Fibroblast of skin of abdomen (primary cell): ENCODE measurements at places on chromosomes 7 and 10.
A peak's percentile ranks its signal among the peaks of the same experiment; 100 is the strongest.

GRCh38 chr10:48682265-48682664 is 2.4 kb upstream of the WDFY4 start:
- no peak for DNase-seq

- peak; percentile 40 for DNase-seq
These were observed 1.1 kb downstream of the RABGEF1 start for GRCh38 chr7:66741710-66742049.

DNA sequence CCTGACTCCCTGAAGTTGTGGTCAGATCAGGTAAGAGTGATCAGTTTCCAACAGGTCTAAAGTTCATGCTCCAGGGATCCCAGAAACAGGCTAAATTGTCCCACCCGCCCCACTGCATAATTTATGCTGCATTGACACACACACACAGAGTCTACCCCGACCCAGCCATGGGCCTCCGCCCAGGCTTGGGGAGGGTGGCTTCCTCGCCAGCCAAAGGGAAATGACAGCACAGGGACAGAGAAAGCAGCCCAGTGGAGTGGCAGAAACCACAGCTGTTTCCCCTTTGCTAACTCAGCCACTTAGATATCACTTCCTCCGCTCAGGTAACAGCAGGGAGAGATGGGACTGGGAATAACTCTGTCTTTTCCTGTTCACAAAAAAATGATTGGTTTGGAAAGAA is 9.4 kb downstream of the SH3PXD2A start:
- DNase-seq: no peak

- DNase-seq: no peak
These were observed 603.6 kb downstream of the CNTNAP2 start for GRCh38 chr7:146720195-146720594.

DNA sequence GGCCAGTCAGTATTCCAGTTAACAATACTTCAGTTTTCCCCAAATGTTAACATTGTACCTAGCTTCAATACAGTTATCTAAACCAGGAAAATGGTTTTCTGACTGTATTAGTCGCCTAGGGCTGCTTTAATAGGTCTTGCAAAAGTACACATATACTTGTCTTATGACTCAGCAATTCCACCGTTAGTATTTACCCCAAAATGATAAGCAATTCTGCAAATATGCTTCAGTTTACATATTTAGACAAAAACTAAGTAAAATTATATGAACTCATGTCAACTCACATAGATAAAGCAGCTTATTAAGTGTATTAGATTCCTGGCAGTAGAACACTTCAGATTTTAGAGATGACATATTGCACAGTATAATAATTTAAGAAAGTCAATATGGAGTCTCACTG is 363.3 kb downstream of the ARL4A start:
- peak; percentile 53 for DNase-seq

DNA sequence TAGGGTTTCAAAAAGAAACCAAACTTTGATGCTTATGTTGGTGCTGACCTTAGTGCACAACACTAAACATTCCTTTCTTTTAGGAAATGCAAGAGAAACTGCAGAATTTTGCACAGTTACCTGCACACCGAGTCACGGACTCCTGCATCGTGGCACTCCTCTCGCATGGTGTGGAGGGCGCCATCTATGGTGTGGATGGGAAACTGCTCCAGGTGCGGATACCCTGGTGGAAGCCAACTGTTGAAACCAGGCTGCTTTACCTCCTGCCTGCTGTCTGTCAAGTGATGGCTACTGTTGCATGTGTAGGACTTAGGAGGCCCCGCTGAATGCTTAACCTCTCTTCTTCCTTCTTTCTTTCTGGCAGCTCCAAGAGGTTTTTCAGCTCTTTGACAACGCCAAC is 11.7 kb downstream of the CASP2 start:
- DNase-seq: no peak

DNA sequence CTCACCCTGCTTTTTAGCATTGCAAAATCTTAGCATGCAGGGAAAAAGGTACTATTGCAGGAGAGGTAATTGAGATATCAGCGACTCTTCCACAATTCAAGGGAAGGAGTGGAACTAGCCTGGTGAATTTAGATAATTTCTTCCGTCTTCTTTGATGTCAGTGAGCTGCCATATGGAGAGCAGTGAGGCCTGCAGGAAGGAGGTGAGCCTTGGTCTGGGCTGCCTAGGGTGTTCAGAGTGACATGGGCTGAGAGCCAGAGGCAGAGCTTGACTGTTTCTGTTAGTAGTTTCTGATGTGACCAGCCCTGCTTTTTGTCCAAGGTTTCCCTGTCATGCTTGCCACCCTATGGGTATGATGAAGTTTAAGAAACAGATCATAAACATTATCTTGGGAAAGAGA is 28.6 kb downstream of the KAT6B start:
- no peak for DNase-seq

- peak; percentile 27 for DNase-seq
These were observed 44.9 kb downstream of the BAMBI start for GRCh38 chr10:28722065-28722803.

- no peak for DNase-seq
These were observed 9.2 kb downstream of the AGBL3 start for GRCh38 chr7:134995239-134996096.

GRCh38 chr10:124665558-124665957 is 78.6 kb downstream of the FAM53B start:
- DNase-seq: no peak

GRCh38 chr10:95789902-95790301 is 33.9 kb downstream of the ENTPD1 start:
- no peak for DNase-seq
